MV-4-11 (cell line): ENCODE measurements at places on chromosomes 4 and X.

DNA sequence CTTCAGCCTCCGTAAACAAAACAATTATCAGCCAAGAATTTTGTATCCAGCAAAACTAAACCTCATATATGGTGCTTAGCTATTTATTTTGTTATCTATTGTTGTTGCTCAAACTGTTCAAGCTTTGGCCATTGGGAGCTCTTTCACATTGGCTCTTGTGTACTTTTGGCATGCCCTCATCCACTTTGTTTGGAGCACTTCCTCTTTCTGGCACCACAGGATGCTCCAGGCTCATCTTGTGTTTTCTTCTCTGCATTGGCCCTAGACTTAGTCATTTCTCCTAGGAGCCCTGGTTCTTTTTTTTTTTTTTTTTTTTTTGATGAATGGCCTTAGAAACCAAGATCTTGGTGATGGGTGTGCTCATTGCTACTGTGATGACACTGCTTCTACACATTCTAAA is 74.5 kb downstream of the DIPK2B start:
- DNase-seq, result peak; percentile 78

GRCh38 chr4:163611182-163611581 is 116.7 kb downstream of the TMA16 start:
- DNase-seq, result peak; percentile 70

GRCh38 chr4:8250227-8250626 is 19.3 kb upstream of the HTRA3 start:
- DNase-seq, result no peak

DNA sequence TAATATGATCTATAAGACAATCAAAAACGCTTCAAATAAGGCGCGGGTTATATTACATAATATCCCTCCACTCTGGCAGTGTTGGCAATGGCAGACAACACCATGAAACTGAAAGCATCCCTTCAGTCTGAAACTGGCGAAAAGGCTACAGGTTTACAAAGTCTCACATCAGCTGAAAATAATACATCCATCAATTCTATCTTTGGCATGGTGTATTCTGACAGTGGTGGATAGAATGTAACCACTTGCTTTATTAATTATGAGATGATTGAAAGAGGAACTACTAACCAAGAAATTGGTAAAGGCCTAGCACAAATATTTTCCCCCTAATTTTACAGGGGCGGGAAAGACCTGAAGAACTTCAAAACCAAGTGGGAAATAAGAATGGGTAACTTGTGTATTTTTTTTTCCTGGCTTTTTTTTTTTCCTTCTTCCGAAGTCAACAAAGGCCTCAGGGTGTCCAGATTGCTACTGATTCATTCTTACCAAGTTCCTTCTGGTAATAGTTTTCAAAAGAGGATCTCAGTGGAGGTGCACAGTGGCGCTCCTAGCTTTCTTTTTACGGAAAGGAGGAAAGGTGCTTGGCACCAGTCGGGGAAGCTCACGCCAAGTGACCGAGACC is 728 bp downstream of the UBA6 start:
- DNase-seq, result peak; percentile 40

DNA sequence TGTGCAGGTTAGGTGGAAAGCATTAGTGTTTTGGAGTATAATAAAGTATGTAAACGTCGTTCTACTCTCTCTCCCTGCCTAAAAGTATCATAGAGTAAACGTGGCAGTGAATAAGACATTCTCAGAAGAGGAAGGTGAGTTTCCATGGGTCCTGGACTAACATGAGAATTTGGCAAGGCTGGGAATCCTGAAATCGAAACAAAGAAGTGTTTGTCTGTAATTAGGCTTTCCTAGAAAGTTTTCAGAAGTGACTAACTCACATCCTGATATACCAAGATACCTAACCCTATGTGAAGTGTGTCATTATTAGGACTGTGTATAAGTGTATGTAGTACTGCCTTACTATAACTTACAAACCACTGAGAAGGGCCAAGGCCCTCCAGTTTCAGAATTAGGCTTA is 50.7 kb upstream of the MAOA start:
- no peak for DNase-seq

GRCh38 chr4:150821641-150822040 is 193.4 kb downstream of the LRBA start:
- no peak for DNase-seq

- peak; percentile 5 for DNase-seq
These were observed 1025.5 kb downstream of the STIM2 start for GRCh38 chr4:27886120-27886519.

DNA sequence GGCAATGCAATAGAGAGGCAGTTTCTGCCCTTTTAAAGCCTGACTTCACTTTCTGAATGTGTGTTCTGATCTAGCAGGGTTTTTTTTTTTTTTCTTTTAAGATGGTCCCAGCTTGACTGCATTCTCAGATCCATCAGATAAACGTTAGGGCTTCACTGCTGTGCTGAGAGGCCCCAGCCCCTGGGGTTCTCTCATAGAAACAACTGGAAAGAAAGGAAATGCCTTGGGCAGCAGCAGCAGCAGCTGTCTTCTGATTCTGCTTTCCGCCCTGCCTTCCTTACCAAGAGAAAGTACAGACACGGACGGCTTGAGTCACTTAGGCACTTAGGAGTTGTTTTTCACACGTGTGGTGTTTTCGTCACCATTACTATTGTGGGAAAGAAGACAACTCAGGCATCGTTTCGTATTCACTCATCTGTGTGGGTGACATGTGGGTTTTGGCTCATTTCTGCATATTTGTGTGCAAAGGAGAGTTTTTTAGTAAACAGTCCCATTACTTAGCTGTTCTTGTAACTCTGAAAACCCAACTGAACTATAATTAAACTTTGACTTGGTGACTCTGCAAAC is 172.0 kb downstream of the PTTG2 start:
- peak; percentile 60 for DNase-seq

DNA sequence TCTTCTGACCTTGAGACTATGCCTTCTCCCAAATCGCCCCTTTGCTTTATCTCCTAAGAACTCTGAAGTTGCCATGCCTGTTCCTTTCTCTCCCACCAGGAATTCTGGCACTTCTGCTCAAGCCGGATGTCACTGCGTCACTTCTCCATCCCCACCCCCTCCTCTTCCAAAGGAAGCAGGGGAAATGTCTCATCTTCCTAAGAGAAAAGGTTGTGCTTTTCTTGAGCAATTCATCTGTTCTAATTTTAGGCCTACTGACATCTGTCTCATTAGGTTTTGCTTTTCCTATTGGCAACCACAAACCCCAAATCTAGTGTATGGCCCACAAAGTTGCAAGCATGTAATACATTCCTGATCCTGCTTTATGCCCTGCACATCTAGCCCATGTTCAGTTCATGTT is 163.1 kb upstream of the PLAC1 start:
- DNase-seq, result peak; percentile 73

GRCh38 chr4:56641494-56642051 is 39.5 kb downstream of the HOPX start:
- no peak for DNase-seq

- DNase-seq, result no peak
These were observed 481.0 kb downstream of the PRR32 start for GRCh38 chrX:127300511-127300910.

GRCh38 chr4:128355305-128355704 is 67.7 kb upstream of the PGRMC2 start:
- DNase-seq, result peak; percentile 7

DNA sequence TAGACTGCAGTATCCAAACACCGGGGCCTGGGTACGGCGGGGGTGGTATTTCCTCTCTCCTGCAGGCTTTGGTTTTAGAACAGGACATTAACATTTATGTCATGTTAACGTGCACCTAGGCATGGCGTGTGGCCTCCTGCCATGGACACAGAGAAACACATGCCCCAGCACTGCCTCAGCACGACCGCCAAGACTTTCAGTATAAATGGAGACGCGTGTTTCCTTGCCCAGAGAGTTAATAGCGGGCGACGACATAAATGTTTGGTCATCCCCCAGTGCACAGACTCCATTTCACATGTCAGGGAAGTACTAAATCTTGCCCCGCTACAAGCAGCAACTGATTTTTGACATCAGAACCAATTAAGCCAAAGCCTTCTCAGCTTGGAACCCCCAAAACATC is 737.9 kb downstream of the RAB28 start:
- no peak for DNase-seq

DNA sequence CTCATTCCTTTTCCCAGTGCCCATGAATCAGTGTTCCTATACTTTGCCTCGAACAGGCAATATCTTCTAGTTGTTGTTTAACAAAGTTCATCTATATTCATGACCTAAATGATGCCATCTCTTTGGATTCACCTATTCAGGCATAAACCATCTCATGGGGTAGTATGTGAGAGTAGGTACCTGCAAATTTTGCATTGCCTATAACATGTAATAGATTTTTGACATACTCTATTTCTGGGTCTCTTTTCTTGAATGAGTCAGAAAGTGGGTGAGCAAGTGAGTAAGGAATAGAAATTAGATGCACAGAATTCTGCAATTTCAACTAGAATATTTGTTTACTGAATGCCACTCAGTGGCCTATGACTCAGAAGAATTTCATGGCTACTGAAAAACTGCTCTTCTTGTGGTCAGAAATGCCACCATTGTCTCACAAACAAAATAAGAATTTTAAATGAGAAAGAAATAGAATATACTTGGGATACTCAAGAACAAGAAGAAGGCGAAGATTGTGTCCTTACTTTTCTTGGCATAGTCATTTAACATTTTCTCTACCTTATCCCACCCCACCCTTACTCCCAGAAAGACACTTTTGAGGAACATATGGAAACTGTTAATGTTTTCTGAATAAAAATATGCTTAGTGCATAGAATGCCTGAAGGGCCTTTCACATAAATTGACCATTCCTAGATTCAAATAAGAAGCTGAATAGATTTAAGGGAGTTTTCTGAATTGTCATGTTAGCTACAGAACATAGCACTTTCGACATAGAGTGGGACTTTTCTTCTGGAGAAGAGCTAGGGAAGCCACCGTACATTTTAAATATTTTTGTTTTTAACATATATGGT is 86.8 kb downstream of the HHIP start:
- DNase-seq, result no peak

DNA sequence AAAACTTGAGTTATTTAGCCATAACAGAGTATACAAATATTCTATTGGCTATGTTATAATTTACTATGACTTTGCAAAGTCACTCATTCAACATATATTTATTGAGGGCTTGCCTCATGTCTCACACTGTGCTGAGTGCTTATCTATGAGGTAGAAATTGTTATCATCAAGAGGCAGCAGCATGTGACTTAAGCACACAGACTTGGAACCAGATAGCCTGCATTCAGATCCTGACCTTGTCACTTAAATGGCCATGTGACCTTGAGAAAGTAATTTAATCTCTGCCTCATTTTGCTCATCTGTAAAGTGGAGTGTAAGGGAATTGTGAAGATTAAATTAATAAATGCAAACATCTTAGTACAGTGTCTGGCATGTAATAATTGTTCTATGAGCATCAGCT is 10.1 kb upstream of the EXOSC9 start:
- DNase-seq, result no peak

DNA sequence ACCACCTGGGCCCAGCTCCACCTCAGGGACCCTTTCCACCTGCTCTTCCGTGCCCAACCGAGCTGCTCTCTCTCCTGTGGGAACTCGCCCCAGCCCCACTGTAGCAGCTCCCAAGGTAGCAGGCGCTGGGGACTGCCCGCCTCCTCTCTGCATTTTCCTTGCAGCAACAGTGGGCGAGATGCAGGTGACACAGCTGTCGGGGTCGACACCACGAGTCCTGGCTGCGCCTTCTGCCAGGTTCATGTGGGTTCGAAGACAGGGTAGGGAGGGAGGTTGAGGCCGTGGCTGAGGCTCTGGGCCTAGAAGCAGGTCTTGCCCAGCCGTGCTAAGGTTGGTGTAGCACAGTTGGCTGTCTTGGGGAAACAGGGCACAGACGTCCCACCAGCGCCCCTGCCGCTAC is 245.2 kb upstream of the FSTL5 start:
- no peak for DNase-seq

DNA sequence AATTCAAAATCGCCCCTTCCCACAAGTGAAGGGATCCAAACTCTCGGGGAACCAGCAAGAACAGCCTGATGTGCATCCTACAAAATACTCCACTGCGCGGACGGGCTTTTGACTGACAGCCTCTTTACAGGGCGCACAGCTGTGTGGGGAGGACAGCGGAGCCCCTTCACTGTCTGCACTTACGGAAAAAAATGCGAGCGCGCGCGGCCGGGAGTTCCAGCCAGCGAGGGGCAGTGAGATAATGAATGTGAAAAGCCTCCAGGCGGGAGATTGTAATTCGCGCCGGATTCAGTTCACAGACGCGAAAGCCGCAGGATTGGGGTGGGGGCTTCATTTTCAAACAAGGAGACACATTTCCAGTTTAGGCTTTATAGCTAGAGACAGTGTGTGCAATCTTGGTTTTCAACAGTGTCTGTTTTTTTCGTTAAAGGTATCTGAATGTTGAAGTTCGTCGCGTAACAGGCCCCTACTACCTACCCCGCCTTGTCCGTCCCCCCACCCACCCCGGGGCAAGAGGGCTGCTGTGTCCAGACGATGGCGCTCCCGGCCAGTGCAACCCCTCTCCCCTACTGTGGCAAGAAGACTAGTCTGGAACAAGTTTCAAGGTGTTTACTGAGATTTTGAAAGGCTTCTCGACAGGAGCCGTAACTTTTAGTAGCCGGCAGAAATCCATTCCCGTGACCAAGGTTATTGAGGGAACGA is 1.7 kb upstream of the GPR50 start:
- no peak for DNase-seq

- DNase-seq, result no peak
These were observed 48.8 kb downstream of the AFAP1 start for GRCh38 chr4:7890635-7891393.

GRCh38 chrX:3697701-3698279 is 15.7 kb downstream of the PRKX start:
- no peak for DNase-seq

DNA sequence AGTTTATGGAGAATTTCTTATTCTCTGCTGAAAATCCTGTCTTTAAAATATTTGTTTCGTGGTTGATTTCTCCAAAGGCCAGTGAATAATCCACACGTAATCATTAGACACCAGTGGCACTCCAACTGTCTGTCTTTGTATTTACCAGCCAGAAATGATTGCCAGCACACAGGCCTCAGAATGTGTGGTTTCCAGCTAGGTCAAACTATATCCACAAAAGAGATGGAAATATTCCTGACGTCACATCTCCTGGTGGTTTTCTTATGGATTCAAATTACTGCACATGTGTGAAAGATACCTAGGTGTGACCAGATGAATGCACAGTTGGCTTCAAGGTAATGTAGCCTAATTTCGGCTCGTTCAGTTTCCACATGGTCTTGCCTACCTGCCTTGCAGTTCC is 27.2 kb upstream of the TENM3 start:
- no peak for DNase-seq

DNA sequence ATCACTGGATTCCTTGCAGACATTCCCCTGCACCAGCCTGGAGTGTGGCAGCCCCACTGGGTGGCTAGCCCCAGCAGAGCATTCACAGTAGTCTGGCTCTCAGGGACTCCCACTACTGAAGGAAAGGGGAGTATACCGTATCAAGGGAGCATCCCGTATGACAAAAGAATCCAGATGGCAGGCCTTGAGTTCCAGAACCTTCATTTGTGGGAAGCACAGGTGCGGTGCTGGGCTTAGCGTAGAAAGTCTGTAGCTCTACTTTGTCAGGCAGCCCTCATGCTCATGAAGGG is 79.6 kb downstream of the CENPC start:
- DNase-seq, result no peak
